ENCODE measurements at places on chromosomes 12 and 14. TPM values are rescaled to one million over a fixed set of nuclear protein-coding genes. Genes with fewer than 3 reads are reported as not detected.

- DNase-seq: no peak
These were observed 95.8 kb upstream of the ATXN7L3B start for GRCh38 chr12:74441872-74442271.

DNA sequence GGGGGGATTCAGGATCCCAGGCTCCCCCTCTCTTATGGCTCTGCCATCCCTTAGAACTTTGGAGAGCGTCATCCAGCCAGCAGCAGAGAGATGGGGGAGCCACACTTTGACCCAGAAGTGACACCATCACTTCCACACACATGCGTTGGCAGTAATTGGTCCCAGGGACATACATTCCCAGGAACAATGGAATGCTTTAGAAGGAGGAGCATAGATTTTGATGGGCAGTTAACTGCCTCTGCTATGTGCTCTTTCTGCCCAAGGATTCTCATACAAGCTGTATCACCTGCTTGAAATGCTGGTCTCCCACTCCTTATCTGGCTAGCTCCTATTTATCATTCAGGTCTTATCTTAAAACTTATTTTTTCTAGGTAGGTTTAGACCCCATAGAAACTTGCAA, 109.0 kb upstream of the RPH3A start:
- no peak for DNase-seq

DNA sequence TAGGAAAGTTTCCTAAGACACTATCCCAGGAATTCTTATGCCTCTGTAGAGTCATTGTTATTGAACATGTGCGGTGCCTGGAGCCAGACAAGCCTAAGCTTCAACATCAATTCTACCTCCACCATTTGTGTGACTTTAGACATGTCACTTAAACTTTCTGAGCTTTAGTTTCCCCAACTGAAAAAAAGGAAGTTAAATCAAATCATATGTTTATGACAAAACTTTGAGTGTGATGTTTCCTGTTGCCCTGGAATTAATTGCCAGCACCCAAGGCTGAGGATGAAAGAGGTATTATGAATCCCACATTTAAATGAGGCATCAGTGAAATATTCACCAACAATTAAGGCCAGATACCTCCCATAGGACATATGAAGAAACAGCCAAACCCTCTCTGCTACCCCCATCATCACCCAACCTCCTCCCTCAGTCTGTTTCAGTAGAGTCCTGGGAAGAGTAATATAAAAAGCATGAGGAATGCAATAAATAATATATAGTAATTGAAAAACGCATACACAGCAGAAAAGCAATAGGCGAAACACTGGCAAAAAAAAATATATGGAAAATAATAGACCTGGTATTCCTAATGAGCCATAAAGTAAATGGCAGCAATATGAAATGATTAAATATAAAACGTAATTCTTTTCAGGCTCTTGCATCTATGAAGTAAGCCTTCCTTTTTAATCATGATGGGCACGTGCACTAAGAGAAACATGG, 182.0 kb upstream of the DCN start:
- no peak for DNase-seq

DNA sequence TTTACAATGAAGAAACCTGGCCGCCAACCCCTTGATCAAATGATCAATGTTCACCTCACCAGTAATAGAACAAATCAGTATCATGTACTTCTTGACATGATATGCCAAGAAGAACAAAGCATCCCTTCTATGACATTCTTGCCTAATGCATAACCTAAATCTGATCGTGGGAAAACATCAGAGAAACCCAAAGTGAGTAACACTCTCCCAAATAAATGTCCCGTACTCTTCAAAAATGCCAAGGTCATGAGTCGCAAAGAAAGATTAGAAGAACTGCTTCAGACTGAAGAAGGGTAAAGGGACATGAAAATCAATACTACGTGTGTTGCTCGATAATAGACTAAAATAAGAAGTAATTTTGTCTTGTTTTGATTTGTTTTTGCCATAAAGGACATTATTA, 11.4 kb upstream of the SLC25A3 start:
- no peak for DNase-seq

- no peak for DNase-seq
These were observed 30.5 kb downstream of the PPP2R5C start for GRCh38 chr14:101791919-101792572.

DNA sequence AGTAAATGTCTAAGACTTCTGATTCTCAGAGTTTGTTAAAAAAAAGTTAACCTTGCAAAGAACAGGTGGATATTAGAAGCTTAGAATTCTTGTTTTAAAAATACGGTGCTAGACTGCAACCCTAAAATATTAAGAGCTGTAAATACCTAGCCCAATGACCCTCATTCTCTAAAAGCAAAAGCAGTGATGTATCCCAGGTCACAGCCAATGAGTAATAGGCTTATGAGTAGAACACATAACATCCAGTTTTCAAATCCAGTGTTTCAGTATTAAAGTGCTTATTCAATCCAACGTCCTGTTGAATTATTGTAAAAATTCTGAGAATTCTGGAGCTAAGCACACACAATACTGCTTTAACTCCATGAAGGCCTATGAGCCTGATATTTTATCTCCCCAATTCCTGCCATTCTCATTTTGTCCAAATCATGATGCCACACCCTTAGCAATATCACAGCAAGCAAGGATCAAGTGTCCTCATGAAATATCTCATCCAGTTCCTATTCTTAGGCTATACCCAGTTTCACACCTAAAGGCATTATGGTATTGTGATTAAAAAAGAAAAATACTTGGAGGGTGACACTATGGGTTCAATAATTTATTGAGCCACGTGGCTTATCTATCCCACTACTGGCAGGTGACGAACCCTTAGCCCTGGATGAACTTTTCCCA, 15.3 kb upstream of the ARID4A start:
- no peak for DNase-seq

DNA sequence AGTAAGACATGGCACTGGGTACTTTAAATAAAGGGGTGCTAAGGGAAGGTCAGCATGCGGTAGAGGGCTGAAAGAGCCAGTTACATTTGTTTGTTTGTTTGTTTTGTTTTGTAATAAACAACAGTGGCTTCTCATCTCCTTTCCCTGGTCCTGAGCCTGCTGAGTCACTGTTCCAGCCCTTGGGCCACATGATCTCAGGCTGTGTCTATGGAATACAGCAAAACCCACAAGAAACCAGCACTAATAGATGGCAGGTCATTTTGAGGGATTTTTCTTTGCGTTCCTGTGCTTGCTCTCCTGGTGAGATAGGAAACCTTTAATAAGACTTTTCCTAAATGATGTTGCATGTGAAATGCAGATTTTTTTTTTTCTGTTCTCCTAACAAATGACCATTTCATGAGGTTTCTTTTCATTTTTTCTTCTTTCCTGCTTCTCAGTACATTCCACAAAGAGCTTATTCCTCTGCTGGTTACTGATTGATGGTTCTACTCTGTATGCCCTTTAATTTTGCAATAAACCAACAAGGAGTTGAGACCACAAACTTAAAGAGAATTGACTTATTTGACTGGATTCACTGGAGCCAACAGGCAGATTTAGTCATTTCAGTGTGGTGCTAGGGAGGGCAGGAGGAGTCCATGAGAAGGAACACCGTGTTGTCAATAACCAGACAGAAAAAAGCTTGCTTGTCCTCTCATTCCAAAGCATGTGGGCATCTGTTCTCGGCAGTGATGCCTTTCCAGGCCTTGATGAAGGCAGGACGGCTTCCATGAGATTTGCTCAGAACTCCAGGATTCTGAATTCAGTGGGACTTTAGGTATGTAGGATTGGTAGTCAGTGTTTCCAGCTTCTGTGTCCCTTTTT, 459.2 kb downstream of the RAD51B start:
- DNase-seq: no peak

TPPP2 gene
- not detected for polyA plus RNA-seq

CLEC9A gene
- not detected for polyA plus RNA-seq

CAPZA3 gene
- polyA plus RNA-seq: not detected

DNA sequence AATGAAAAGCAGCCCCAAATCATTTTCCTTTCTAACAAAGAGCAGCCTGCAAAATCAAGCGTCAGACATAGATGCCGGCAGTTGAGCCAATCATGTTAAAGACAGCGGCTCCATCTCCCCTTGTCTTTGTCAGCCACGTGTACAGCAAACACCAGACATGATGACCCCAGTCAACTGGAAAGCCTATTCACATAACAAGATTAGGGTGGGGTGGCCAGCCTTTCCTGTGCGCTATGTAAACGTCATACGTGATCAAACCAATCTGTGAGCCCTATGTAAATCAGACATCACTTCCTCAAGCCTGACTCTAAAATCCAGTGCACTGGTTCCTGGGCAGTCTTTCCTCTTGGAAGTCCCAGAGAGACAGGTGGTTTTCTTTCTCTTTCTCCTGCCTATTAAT, 9.9 kb upstream of the FICD start:
- DNase-seq: no peak

DNA sequence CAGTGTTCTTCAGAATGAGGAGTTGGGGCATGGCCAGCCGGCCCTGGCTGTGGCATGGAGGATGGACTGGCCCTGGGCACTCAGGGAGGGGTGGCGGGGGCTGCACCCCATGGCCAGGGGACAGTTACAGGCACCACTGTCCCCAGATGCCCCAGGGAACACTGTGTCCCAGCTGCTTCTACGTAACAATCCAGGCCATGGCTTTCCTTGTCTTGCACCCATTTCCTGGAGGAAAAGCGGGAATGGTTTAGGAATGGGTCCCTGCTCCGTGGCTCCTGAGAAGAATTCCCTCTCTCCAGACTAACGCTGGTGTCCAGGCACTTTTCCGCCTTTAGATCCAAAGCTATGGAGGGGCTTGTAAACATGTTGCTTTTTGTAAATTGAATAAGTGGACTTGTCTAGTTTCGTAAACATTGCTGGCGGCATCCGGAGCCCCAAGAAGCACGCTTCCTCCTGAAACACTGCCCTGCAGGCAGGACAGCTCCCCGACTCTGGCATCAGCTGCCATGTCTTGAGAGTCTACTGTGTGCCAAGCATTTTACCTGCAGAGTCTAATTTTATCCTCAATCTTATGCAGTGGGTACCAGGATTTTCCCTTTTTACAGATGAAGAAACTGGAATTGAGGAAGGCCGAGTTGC, 238.3 kb downstream of the SLC41A2 start:
- DNase-seq: no peak

- DNase-seq: no peak
These were observed 53.3 kb downstream of the WDR20 start for GRCh38 chr14:102192840-102193502.

C12orf54 gene
- not detected for polyA plus RNA-seq

CD163 gene
- polyA plus RNA-seq: 0.32 TPM

DNA sequence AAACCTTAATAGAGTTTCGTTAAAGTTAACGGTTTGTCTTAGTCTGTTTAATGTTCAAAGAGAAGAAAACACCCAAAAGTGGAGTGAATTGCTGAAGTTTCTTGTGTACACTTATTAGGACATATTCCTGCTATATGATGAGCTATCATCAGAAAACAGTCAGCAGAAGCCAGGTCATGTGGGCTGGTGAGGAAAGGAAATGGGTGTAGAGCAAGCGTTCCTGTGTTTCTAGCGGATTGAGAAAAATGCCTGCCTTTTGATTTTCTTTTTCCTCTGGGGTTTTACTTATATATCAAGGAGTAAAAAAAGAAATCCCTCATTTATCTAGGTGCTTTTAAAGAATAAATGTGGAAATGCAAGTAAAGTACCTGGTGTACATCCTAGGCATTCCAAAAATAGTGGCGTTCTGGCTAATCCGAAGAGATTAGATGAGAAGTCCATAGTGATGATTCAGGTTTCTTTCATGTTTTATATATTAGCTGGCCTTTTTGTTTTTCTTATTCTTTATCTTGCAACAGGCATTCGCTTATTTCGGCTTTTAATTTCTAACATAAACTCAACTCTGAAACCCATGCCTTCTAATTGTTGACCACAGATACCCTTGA, 50.7 kb downstream of the FLRT2 start:
- DNase-seq: no peak

DNA sequence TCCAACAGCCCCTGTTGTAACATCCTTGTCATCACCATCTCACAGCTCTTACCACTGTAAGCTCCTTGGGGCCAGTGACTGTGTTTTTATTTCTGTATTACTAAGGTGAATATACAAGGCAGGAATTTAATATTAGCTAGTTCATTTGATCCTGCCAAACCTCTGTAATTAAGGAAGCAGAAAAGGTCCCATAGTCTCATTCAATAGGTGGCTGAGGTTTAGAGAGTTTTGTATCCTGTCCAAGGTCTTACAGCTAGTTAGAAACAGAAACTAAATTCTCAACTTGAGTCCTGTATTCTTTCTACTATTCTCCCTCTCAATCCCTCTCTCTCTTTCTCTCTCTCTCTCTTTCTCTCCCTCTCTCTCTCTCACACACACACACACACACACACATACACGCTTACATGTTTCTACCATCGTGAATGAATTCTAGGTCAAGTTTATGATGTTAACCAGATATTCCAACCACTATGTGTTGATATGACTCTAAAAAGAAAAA, 543 bp upstream of the GLIPR1 start:
- peak; percentile 18 for DNase-seq

- no peak for DNase-seq
These were observed 18.4 kb upstream of the OR6S1 start for GRCh38 chr14:20659813-20660395.

WBP11 gene
- 57.6 TPM for polyA plus RNA-seq

GRCh38 chr12:105235281-105235731, 668 bp downstream of the APPL2 start:
- DNase-seq: no peak

SH2B3 gene
- polyA plus RNA-seq: 4.1 TPM

DNA sequence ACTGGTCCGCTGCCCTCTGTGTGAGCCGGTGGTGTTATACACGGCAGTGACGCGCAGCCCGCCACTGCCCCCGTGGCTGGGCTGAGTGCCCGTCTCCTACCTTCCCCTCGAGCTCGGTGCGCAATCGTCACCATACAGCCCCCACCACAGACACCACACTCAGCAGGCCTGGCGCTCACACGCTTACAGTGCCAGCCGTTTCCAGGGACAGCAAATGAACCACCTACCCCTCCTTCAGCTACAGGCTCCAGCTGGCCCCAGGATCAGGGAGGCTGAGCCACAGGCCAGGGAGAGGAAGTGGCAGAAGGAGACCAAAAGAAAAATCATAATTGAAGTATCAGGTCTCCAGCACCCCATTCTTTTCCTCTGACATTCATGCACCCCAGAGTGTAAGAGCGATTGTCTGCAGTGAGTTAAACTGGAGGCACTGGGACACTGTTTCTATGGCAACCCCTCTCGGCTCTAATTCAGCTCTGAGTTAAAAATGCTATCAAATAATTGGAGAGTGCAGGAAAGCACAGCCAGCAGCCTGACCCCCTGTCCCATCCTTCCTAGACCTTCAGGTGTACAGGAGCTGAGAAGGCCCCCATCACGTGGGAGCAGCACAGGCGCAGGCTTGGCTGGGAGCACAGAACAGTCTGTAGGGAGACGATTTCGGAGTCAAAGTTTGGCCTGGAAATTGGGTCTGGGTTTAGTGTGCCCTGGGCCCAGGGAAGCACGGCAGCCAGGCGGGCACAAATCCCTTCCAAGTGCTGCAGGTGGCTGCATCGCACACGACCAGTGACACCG, 18.0 kb downstream of the LRTM2 start:
- no peak for DNase-seq

DNA sequence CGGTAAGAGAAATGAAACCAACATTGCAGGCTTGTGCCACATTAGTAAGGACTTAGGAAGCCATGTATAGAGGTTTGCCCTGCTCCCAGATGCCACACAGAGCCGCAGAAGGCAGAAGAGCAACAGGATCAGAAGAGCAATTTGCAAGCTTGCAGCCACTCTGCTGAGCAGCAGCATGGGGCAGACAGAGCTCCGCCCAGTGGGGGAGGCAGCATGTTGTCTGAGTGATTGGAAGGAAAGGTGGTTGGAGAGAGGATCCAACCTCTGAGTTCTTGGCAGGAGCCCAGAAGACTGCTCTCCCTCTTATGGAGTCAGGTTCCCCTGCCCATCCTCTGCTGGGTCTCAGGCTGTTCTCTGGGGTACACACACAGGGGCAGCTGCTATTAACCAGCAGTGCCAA, 2.3 kb upstream of the KRT6A start:
- no peak for DNase-seq

Data from naive B cell (primary cell).